ENCODE measurements at places on chromosomes 13 and 19.

DNA sequence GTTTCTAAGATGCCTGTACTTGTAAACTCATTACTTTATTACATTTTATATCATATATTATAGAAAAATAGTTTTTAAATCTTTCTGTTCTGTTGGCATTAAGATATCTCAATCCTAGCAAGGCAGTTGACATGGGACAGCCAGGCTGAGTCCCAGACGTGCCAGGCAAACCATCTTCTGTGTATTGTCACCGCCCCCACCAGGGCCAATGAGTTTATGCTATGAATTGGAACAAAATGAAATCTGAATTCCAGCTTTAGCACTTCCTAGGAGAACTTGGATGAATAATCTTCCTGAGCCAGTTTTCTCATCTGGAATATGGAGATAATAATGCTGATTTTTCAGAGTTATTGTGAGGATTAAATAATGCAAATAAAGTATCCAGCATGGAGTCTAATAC lies 79.9 kb upstream of the GSX1 start:
- DNase-seq: no peak

- peak; percentile 81 for DNase-seq
Measured at GRCh38 chr13:79451500-79451962, 29.4 kb upstream of the NDFIP2 start.

GRCh38 chr19:41959056-41960053 lies at the start of gene RABAC1:
Gene RABAC1, minus strand, starts transcription at chr19:41959321. Its CDS starts 29 bp downstream, at chr19:41959292.
- no peak for DNase-seq

GRCh38 chr19:37867831-37868230 lies 38.6 kb downstream of the WDR87 start:
- DNase-seq: no peak

GRCh38 chr13:26999499-26999898 lies 172.1 kb downstream of the USP12 start:
- no peak for DNase-seq

GRCh38 chr19:10508707-10509106 lies 5.6 kb upstream of the KEAP1 start:
- DNase-seq: no peak

DNA sequence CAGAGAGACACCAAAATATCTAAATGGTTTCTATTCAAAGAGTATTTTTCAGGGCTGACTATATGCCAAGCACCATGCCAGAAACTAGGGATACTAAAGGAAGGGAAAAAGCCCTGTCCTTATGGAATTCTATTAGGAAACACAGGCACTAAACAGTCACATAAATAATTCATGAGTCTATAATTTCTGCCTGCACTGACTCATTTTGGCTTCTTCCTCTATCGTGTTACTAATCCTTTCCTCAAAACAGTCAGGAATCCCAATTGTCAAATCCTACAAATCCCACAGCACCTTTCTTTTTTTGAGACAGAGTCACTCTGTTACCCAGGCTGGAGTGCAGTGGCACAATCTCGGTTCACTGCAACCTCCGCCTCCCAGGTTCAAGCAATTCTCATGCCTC lies 29.2 kb downstream of the XPO4 start:
- no peak for DNase-seq

DNA sequence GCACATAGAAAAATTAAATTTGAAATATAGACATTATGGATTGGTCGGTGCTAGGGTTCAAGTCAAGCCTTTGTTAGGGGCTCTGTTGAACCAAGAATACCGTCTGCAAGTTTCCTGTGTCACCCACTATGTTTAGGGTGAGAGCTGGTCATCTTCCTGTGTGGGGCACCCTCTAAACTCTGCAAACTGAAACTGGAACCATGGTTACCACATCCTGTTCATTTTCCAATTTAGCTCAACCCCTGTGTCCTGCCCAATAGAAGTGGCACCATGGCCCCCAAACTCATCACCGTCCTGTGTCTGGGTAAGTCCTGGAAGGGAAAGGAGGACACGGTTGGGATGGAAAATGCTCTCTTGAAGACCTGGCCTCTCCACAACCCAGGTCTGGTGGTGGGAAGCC lies 29.9 kb downstream of the LAIR2 start:
- DNase-seq: no peak

- no peak for DNase-seq
Measured at GRCh38 chr19:35049456-35049855, 7.9 kb downstream of the HPN start.

DNA sequence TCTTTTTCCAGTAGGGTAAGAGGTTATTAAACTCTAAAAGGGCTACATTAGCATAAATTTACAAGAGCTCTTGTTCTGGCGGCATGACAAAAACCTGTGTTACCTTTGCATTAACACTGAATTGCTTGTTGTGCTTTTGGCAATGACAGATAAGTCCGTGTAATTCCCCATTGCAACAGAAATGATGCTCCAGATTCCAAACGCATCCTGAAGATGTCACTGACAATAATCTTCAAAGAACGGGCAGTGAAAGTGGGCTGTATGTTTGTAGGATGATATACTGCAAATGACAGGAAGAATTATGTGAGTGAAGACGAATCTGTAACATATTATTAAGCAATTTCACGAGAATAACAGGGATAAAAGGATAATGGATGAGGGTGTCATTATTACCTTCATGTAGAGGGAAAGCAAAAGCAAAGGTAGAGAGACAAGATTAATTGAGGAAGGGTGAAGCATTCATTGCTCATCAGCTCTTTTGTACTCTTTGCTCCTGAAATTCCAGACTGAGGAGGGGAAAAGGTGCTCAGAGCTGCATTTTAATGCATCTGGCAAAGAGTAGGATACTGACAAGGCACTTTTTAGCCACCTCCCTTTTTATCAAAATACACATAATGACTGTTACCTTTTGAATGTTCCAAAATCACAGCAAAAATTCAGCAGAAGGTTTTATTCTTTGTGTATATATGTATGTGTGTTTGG lies 38.5 kb upstream of the MAB21L1 start:
- DNase-seq: no peak
